ENCODE measurements at places on chromosomes 7 and 10.
A peak's percentile ranks its signal among the peaks of the same experiment; 100 is the strongest.

DNA sequence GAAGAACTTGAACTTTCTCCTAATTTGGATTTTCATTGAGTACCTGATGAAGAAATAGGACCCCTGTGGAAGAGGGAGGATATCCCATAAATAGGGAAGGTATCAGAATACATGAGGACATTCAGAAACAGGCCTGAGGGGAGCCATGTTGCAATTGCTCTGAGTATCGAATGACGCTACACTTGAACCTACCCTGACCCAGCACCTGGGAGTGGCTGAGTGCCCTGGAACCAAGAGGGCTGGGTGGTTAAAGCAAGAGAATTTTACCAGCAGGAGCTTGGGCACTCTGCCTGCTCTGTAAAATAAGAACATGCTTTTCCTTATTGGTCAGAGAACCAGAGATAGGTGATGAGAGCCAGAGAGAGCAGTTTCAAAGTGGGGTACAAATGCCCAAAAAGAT lies 7.2 kb downstream of the NEUROD6 start:
- no peak for DNase-seq

- peak; percentile 64 for DNase-seq
Measured at GRCh38 chr10:124033887-124034218, 59.5 kb downstream of the CHST15 start.

DNA sequence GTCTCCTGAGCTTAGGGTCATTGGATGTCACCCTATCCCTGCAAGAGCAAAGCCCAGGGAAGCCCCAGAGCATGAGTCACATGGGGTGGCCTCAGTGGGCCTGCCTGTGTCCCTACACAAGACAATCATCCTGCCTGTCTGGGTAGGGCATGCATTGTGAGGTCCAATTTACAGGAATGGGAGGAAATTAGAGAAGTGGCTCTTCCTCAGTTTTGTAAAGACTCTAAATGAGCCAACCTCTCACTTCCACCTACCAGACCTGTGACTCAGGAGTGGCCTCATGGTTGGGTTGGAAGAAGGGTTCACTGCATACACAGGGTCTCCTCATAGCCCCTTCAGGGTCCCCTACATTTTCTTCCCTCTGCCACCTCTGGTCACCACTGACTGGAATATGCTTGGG lies 43.6 kb upstream of the SMNDC1 start:
- DNase-seq, result no peak

GRCh38 chr10:104777086-104777799 lies 136.2 kb downstream of the SORCS3 start:
- no peak for DNase-seq

GRCh38 chr10:25061711-25062449 lies 45.5 kb downstream of the THNSL1 start:
- DNase-seq, result no peak

DNA sequence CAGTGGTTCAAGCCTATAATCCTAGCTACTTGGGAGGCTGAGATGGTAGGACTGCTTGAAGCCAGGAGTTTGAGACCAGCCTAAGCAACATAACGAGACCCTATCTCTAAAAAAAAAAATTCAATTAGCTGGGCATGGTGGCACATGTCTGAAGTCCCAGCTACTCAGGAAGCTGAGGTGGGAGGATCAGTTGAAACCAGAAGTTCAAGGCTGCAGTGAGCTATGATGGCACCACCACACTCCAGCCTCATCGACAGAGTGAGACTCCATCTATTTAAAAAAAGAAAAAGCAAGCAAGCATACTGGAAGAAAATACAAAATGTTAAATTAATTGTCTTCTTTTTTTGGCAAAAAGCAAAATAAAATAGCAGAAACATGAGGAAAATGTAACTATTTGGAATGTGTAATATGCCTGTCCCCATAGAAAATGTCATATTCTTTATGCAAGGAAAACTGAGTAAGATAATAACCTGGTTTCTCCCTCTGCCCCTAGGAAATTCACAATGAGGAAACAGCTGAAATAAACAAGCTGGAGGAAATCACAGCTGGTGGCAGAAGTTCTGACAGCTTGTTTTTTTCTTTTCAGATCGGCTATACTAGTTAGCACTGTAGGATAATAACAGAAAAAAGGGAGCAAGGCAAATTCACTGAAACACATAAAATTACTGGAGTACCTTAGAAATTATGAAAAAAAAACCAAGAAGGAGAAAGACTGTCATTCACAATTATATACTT lies 48.5 kb downstream of the HERPUD2 start:
- no peak for DNase-seq

GRCh38 chr10:46268076-46268881 lies 18.5 kb upstream of the ANTXRL start:
- DNase-seq, result no peak

DNA sequence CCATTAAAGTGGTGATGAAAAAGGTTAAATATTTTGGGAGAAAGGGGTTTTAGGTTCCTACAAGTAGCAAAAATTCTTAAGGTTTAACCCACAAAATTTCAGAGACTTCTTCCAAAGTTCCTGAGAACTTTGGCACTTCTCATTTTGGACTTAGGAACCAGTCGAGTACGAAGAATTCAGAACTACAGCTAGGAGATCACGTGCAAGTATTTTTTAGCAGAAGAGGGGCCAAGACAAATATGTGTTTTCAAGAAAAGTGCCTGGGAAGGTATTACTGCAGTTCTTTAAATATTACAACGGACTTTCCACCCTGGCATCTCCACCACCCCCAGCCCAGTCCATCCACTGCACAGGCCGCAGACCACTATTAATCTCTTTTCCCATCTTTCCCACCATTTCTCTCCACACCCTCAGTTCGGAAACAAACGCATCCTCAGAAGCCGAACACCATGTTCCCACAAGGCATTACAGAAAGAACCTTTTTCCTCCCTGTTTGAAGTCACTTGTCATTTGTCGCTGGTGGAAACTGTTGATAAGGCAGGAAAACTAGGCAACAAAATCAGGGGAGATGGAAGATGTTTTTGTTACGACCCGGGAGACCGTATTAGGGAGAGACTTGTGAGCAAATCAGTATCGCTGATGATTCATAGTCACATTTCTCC lies 7.1 kb downstream of the INHBA start:
- peak; percentile 81 for DNase-seq

DNA sequence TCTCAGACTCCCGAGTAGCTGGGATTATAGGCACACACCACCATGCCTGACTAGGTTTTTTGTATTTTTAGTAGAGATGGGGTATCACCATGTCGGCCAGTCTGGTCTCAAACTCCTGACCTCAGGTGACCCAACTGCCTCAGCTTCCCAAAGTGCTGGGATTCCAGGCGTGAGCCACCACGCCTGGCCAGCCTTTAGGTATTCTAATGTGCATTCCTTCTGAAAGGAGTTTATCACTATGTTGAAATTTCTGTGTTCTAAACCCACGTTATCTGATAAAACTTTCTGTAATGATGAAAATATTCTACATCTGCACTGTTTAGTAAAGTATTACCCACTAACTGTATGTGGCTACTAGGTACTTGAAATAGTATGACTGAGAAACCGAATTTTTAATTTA lies 110.6 kb upstream of the IMMP2L start:
- DNase-seq, result no peak

DNA sequence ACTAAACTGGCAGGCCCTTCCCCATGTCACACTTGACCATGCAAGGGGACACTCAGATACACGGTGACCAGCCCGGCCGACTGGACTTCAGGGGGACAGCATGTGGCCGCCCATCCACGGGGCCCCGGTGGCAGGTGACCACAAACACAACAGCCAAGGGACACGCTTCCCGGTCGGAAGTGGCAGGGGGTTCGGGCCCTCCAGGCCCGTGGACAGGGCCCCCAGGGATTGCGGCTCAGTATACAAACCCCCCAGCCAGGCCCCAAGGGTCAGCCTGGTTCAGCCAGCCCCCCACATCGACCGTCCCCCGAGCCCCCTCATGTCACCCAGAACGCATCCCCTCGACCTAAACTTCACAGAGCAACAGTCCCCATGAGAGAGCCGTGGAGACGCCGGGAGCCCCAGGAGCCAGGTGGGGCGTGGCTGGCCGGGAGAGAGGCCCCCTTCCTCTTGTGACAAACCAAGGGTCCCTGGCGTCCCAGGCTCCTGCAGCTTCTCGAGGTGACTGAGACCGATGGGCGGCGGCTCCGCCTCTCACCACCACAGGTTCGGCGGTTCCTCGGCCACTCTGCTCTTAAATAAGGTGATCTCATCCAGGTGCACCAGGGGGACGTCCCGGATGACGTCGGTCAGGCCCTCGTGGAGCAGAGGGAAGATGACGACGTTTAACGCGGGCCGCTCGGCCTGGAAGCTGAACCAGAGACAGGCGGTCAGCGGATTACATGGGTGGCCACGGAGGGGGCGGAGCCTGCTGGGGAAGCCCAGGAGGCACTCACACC lies 57.8 kb upstream of the TNRC18 start:
- DNase-seq, result no peak

DNA sequence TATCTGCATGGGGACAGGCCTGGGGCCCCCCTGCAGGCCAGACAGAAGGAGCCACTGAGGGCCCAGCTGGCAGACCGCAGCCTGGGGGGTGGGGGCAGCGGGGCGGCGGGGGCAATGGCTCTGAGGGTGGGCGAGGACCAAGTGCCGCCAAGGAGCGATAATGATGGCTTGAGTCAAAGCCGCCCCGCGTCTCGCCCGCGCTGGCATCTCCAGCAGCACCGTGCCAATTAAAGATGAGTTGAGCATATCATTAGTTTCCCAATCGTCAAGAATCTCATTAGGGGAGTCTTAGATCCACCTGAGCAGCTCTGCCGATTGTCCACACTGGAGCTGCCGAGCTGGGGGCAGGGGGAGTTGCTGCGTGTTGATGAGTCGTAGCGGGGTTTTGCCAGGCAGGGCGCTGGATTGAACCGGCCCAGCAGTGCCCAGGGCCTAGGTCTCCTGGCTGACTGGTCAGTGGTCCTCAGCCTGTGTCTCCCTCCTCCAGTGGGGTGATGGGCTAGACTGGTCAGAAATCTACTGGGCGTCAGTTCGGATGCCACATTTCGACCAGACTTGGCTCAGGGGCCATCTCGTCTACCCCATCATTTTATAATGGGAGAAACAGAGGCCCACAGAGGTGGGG lies 41.0 kb upstream of the PSMG3 start:
- DNase-seq, result no peak

- DNase-seq, result no peak
Measured at GRCh38 chr7:28130277-28130676, 50.3 kb downstream of the JAZF1 start.

DNA sequence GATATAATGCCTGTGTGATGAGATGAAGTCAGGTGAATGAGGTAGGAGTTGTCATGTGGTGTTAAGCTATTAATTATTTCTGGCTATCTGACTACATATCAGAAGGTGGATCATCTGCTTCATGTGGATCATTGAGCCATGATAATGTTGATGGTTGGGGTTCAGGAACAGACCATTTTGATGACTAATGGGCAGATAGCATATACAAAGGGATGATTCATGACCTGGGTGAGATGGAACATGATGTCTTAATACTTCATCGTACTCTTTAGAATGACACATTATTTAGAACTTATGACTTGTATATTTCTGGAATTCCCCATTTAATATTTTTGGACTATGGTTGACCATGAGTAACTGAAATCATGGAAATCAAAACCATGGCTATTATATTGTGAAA lies 155.1 kb downstream of the OR13A1 start:
- DNase-seq, result peak; percentile 39

GRCh38 chr10:17811146-17811865 lies 2.2 kb downstream of the MRC1 start:
- peak; percentile 15 for DNase-seq

GRCh38 chr7:54825368-54825767 lies 66.4 kb upstream of the SEC61G start:
- DNase-seq, result no peak

DNA sequence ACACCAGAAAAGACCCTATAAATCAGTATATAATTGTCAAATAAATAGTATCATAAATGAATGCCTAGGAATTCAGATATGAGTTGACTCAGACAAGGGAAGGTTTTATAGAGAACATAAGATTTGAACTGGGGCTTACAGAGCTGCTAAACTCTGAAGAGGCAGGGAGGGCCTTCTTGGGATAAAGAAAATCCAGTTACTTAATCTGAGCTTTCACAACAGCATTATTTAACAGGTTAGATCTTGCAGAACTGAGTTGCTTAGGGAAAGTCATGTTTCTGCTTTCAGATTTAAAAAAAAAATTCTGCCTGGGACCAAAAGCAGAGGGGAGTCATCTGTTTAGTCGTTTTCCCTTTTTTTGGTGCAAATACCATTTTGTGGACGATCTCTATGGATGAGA lies 594.8 kb upstream of the FZD8 start:
- no peak for DNase-seq

- DNase-seq, result no peak
Measured at GRCh38 chr10:77308084-77308732, 329.4 kb downstream of the KCNMA1 start.

GRCh38 chr10:116286626-116287200 lies 13.7 kb upstream of the GFRA1 start:
- no peak for DNase-seq

DNA sequence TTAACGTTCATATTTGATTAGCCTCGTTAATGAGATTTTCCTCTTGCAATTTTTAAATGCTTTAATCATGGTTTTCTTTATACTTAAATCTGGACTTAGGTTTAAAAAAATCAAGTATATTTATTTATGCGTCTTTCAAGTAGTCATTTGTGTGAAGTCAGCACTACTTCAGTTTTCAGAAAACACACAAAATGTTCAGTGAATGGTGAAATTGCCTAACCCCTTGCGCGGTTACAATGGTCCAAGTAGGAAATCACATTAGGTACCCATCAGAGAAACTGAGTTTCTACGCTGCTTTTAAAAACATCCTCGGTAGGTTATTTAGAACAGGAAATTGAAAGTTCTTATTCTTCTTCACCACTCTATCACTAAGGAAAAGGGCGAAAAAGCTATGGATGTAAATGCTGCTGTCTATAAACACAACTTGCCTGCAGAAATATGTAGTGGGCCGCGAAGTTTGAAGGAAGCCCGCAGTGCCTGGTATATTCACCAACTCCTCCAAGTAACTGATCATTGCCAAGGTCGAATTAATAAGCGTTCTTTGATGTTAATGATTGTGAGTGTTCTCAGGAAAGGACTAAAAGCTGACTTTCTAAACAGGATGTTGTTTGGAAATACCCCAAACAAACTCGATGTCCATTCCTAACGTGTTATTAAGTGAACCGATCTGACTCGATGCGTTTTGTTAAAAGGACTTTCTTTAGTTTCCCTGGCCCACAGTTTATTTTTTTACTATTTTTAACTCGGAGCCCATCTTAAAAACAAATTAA lies 1.0 kb downstream of the SYPL1 start:
- no peak for DNase-seq

DNA sequence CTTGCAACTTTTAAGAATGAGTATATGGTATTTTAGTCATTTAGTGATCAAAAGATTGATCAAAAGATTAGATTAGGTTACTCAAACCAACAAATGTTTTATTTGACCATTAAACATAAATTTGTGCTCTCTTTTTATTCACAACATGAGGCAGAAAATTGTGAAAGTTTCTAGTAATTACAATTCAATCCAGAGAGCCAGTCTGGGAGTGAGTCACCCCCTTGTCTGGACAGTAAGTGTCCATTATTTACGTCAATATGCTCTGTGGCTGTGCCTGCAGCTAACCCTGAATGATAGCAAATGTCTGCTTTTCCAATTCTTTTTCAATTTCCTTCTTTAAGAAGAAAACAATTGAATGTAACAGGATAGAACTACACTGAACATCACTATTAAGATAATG lies 27.9 kb downstream of the GNG11 start:
- DNase-seq, result peak; percentile 75

GRCh38 chr10:44245601-44245938 lies 139.3 kb downstream of the CXCL12 start:
- no peak for DNase-seq

All from RPMI7951 (cell line).